ENCODE measurements at places on chromosomes 3 and 15.

- no peak for DNase-seq
These were observed 701.5 kb upstream of the GBE1 start for GRCh38 chr3:82462977-82463376.

GRCh38 chr15:86316726-86317383, 237.2 kb downstream of the AGBL1 start:
- no peak for DNase-seq

DNA sequence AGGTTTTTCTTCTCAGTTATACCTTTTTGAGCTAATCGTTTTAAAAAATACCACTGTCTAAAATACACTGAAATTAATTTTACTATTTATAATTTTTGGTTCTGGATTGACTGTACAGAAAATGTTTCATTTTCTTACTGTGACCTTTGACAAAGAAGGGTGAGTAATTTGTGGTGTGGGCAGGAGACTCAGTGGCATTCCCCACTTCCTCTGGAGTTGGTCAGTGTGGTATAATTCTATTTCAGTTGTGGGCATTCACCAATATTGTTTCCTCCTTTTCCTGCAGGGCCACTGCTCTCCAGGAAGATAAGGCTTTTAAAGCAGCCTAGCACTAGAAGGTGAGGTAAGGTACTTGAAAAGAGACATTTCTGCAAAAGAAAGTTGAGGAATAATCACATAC, 6.5 kb downstream of the DAG1 start:
- DNase-seq, result peak; percentile 64

DNA sequence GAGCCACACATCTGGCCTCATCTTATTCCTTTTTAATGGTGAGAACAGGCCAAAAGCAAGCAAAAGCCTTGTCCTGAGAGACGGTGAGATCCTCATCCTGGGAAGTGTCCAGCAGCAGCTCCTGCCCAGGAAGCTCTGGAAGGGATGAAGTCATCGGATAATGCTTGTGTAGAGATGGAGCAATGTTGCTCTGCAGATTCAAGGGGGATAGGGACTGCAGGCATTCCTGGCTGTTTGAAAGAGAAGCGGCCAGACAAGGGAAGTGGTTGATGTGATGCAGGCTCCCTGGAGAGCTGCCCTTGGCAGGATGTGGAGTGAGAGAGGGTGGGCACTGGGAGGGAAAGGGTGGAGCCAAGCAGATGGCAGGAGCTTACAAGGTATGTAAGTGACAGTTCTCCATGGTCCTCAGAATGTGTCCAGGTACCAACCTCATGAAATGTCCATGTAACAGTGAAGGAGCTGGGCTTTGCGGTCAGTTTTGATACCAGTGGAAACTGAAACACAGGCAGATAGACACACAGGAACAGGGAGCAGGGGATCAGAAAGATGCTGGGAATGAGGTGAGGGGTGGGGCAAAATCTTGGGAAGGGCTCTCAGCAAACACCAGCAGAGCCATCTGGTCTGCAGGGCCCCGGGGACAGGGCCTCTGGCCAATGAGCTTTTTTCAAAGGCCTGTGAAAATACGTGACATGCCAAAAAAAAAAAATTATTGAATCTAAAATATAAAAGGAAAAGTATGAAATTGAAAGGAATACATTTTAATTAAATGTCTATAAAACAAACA, 32.2 kb upstream of the LACTB start:
- DNase-seq, result peak; percentile 34
